ENCODE measurements at places on chromosomes 1 and 21. TPM values are rescaled to one million over a fixed set of nuclear protein-coding genes. Genes with fewer than 3 reads are reported as not detected.

The GBP5 gene
- 573 TPM for total RNA-seq

GRCh38 chr21:41650526-41651145 lies 116.2 kb downstream of the RIPK4 start:
- no peaks in the 10 kb centered on the region for H3K4me1 ChIP-seq
- H3K27me3 ChIP-seq, result peaks cover 5% of the 10 kb centered on the region
- no peak overlapping the region for H3K4me3 ChIP-seq
- no peaks in the 10 kb centered on the region for H3K36me3 ChIP-seq

GRCh38 chr1:12170263-12170671 lies 3.5 kb downstream of the TNFRSF1B start:
- DNase-seq, result no peak
- H3K36me3 ChIP-seq, result peaks cover 26% of the 10 kb centered on the region
- H3K27ac ChIP-seq, result peak overlapping the region; percentile 99
- H3K27me3 ChIP-seq, result no peaks in the 10 kb centered on the region
- peaks cover 64% of the 10 kb centered on the region for H3K4me1 ChIP-seq

DNA sequence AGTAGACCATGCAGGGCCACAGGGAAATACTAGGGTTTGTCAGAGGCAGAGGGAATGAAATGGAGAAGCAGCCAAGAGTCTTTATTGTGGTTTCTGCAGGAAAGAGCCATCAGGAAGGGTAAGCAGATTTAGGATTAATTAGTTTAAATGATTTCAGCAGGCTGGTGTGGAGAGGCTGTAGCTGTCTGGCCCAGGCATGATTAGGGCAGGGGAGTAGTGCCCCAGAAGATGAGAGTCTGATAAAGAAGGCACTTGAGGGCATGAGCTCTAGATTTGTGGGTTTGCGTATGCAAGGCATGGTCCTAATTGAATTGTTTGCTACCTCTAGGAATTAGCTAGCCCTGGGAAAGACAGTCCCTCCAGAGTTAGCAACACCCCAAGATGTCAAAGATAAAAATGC lies 484.6 kb upstream of the PLXNA2 start:
- no peaks in the 10 kb centered on the region for H3K27me3 ChIP-seq
- DNase-seq, result no peak
- H3K36me3 ChIP-seq, result no peaks in the 10 kb centered on the region
- no peaks in the 10 kb centered on the region for H3K4me1 ChIP-seq
- no peak overlapping the region for H3K27ac ChIP-seq

The ADGRL4 gene
- not detected for total RNA-seq

DNA sequence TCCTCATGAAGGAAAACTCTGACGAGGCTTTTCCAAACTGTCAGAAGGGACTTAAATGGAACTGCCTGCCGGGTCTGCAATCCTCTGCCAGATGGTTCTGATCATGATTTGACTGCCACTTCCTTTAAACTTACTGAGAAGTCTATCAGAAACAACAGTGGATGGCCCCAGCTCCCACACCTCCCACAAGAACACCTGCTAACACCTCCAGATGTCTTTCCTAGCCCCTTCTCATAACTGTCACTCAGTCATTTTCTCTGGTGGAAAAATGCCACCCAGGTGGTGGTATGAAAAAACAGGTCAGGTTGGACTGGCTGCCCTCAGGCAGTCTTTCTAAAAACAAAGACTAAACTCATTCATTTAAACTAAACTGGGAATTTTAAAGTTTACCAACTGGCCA lies 66.7 kb upstream of the ABCD3 start:
- no peak for DNase-seq
- no peak overlapping the region for H3K27ac ChIP-seq
- no peak overlapping the region for H3K4me3 ChIP-seq
- H3K36me3 ChIP-seq, result no peaks in the 10 kb centered on the region

DNA sequence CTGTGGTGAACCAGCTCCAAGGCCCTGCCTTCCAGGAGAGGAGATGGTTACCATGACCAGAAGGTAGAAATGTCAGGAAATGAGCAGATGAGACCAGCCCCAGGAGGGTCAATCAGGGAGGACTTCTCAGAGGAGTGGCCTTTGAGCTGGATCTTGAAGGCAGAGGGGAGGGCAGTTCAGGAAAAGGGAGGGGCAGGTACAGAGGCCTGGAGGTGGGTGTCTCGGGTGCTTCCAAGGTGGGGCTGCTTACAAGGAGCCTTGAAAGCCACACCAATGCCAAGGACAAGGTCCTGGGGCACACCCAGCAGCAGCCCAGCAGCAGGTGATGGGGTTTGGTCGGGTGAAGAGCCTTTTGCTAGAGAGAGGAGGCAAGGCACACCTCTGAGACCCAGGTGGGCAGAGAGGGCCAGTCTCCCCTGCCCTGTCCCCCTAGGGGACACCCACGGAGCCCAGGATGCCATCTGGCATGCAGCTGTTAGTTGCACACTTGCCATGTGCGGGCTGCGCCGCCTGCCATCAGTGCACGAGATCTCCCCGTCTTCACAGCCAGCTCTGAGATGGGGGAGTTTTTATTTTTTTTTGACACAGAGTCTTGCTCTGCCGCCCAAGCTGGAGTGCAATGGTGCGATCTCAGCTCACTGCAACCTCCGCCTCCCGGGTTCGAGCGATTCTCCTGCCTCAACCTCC lies 18.5 kb downstream of the SLC66A1 start:
- no peaks in the 10 kb centered on the region for H3K36me3 ChIP-seq
- H3K4me3 ChIP-seq, result no peak overlapping the region
- H3K4me1 ChIP-seq, result no peaks in the 10 kb centered on the region
- no peak for DNase-seq
- no peak overlapping the region for H3K27ac ChIP-seq

GRCh38 chr1:78447086-78447485 lies 43.7 kb upstream of the PTGFR start:
- no peaks in the 10 kb centered on the region for H3K36me3 ChIP-seq
- H3K4me1 ChIP-seq, result no peaks in the 10 kb centered on the region
- H3K27ac ChIP-seq, result no peak overlapping the region
- no peaks in the 10 kb centered on the region for H3K27me3 ChIP-seq

The NPPA gene
- not detected for total RNA-seq

The RPE65 gene
- not detected for total RNA-seq

- DNase-seq, result no peak
- H3K4me3 ChIP-seq, result peak overlapping the region; percentile 80
- no peaks in the 10 kb centered on the region for H3K36me3 ChIP-seq
- no peaks in the 10 kb centered on the region for H3K27me3 ChIP-seq
Observed at GRCh38 chr1:67264152-67264551, 43.5 kb upstream of the IL12RB2 start.

- H3K4me3 ChIP-seq, result no peak overlapping the region
- no peaks in the 10 kb centered on the region for H3K4me1 ChIP-seq
- peaks cover 14% of the 10 kb centered on the region for H3K27me3 ChIP-seq
- no peaks in the 10 kb centered on the region for H3K36me3 ChIP-seq
- no peak for DNase-seq
Observed at GRCh38 chr1:7010534-7011200, 225.4 kb downstream of the CAMTA1 start.

The OPTC gene
- not detected for total RNA-seq

DNA sequence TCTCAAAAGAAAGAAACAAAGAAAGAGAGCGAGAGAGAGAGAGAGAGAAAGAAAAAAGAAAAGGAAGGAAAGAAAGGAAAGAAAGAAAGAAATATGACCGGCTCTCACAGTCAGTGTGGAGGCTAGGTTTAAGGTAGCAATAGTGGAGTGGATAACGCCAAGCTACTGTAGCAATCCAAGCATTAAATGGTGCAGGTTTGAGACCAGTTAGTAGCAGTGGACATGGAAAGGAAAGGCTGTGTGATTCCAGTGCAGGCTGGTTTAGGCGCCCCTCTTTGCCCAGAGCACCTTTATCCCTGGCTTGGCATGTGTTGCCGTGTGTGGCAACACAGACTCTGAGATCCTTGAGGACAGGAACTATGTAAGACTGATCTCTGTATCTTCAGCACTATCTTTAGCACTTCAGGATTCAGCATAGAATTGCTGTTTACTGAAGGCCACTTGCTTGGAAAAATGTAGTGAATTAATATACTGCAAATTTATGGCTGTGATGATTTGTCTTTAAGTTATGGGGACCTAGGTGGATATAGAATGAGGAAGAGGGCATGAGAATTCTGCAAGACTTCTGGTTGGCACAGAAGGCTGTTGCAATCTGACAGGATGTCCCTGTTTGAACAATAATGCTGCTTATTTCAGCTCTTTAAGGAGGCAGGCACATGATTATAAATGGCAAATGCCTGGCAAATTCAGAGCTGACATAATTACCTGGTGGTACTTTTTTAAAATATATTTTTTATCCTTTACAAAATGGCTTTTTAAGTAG lies 10.8 kb upstream of the OSBPL9 start:
- no peak for DNase-seq
- no peaks in the 10 kb centered on the region for H3K4me1 ChIP-seq
- no peak overlapping the region for H3K4me3 ChIP-seq
- H3K27ac ChIP-seq, result no peak overlapping the region
- H3K36me3 ChIP-seq, result no peaks in the 10 kb centered on the region

The CALML6 gene
- 1.00 TPM for total RNA-seq

The TMPRSS15 gene
- not detected for total RNA-seq

The PSRC1 gene
- 16.2 TPM for total RNA-seq

The GBP3 gene
- total RNA-seq, result 36.6 TPM

The C8B gene
- 0.40 TPM for total RNA-seq

DNA sequence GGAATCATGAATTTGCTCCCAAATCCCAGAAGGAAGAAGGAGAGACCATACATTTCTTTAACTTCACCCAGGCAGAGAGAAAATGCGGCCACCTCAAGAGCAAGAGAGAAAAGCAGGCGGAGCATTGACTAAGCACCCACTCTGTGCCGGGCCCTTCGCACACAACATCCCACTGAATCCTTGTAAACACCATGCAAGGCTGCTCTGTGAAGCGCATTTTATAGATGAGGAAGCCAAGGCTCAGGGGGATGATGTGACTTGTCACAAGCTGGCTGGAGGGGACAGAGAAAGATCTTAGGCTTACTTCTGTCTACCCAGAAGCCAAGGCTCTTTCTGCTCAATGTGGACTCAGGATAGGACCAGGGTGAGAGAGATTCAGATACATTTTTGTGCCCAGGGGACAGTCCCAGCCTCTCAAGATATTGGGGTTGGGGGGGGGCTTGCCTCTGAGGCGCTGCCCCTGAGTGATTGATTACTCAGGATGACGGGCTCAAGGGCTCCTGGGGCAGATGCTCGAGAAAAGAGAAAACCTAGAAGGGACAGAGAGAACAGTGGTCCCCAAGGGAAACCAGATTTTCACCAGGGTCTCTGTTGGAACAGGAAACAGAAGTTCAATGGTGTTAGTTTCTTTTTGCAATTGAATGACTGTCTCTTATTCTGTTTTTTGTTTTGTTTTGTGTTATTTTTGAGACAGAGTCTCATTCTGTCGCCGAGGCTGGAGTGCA lies 19.5 kb downstream of the PADI2 start:
- H3K4me3 ChIP-seq, result no peak overlapping the region
- peaks cover 6% of the 10 kb centered on the region for H3K27me3 ChIP-seq
- no peaks in the 10 kb centered on the region for H3K36me3 ChIP-seq
- peaks cover 9% of the 10 kb centered on the region for H3K4me1 ChIP-seq
- no peak for DNase-seq
